ENCODE measurements at places on chromosomes 16 and 17. TPM values are rescaled to one million over a fixed set of nuclear protein-coding genes. Genes with fewer than 3 reads are reported as not detected.

Gene HS3ST2
- total RNA-seq: 0.17 TPM

Gene AMZ2
- 58.8 TPM for total RNA-seq

Gene BICDL2
- 12.3 TPM for total RNA-seq

Gene BIRC5
- 14.6 TPM for total RNA-seq

Gene PRRT2
- total RNA-seq: 7.0 TPM

Gene AP2B1
- 100 TPM for total RNA-seq

Gene SLC43A2
- total RNA-seq: 6.0 TPM

Data from hepatocyte (in vitro differentiated cells).